ENCODE measurements at places on chromosomes 5 and 9. TPM values are rescaled to one million over a fixed set of nuclear protein-coding genes. Genes with fewer than 3 reads are reported as not detected.
A peak's percentile ranks its signal among the peaks of the same experiment; 100 is the strongest.

PCDHGB4 gene
- 16.6 TPM for total RNA-seq

MSMP gene
- not detected for total RNA-seq

GPR151 gene
- not detected for total RNA-seq

PCA3 gene
- not detected for total RNA-seq

HEXB gene
- 57.8 TPM for total RNA-seq

IFNA2 gene
- total RNA-seq = not detected

NEURL1B gene
- total RNA-seq = 11.4 TPM

NELFB gene
- 79.5 TPM for total RNA-seq

CDC25C gene
- 29.9 TPM for total RNA-seq

RECK gene
- total RNA-seq = 8.1 TPM

- no peak for DNase-seq
Observed at GRCh38 chr9:130782886-130783530, 52.0 kb upstream of the ABL1 start.

GRCh38 chr5:95798048-95798447, 24.5 kb downstream of the GLRX start:
- DNase-seq = no peak

DNA sequence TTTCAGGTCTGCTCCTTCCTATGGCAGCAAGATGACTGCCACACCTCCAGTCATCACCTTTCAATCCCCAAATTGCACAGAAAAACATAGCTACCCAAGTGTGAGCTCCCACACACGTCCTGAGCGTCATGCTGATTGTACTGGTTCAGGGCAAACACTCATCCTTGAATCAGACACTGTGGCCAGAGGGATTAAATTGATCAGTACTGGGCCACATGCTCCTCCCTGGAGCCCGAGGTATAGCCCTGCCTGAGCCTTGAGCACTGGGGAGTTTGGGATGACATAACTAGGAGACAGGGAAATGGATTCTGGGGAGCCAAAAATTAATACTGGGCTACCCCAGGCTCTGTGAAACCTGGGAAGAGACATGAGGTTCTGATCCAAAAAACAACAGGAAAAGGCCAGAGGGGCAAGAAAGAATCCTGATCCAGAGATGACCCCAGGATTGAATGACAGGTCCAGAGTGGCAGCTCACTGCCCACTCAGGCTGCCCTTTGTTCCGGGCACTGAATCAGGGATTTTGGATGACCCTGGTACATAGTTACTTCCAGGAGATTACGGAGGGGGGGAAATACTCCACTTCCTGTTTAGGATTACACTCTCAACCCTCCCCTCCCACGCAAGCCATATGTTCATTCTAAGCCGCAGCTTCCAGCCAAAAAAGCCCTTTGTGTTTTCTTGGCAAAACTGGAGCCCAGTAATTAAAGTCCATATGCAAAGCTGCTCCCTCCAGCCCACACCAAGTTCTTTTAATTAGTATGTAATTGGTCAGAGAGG, 141.6 kb upstream of the SPRY4 start:
- no peak for DNase-seq

- DNase-seq = no peak
Observed at GRCh38 chr5:81027481-81028058, 67.4 kb downstream of the RASGRF2 start.

- no peak for DNase-seq
Observed at GRCh38 chr5:108324886-108325285, 57.0 kb downstream of the FBXL17 start.

DNA sequence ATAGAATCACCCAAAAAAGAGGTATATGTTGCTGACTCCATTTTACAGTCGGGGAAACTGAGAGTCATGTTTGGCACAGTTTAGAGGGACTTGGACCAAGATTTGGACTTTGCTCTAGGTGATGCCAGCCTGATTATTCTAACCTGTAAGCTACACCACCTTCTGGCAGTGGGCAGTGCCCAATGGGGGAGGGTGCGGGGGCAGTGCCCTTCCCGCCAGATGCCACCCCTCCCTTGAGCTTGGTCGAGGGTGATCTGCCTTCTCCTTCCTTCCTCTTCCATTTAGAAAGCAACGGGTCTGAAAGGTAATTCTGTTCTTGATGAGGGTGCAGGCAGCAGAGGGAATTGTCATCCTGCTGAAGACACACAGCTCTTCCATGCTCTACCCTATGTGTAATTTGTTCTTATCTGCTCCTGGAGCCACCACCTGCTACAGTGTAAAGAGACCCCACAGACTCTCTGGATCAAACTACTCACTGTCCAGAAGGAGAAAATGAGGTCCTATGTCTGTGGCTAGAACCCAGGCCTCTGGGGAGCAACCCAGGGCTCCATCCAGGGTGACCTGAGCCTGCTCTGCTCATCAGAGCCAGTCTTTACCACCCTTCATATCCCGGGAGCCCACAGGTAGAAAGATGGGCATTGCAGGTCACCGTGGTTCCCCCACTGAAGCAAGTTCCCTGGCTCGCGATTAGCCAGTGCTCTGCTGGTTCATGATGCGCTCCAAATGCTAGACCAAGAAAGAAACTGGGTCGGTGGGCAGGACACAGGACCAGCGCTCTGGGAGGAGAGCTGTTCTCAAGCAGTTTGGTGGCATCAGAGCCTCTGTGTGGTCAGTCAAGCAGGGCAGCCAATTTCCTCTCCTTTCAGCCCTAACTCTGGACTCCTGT, 156.2 kb downstream of the RGS3 start:
- no peak for DNase-seq

GRCh38 chr5:310941-311434, 10.5 kb upstream of the AHRR start:
- DNase-seq = no peak

DNA sequence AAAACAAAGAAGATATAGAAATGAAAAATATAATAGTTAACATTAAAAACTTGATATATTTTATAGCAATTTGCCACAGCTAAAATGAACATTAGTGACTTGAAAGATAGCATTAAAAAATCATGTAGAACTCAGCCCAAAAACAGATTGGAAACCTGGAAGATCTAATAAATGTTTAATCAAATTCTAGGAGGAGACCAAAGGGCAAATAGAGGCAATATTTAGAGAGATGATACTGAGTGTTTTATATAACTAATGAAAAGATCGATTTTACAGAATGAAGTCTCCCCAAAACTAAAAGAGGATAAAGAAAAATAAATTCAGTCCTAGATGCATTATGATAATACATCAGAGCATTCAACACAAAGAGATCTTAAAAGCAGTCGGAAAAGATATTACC, 127.0 kb downstream of the CWC27 start:
- DNase-seq = no peak

DNA sequence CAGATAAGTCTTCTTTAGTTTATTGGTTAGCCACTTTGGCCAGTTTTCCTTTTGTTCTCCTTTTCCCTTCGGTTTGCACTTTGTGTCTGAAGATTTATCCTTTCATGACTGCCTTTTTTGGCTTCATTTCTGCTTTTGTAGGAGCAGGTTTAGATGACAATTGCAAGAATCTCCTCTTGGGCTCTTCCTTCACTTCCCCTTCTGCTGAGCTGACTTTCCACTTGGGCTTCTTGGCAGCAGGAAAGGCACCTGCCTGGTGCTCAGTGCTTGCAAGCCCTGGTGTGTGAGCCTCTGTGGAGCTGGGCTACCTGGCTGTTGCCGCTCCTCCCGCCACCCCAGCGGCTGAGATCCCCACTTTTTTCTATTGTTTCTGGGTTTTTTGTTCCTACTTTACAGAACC, 7.3 kb downstream of the CCDC112 start:
- DNase-seq = peak; percentile 13

DNA sequence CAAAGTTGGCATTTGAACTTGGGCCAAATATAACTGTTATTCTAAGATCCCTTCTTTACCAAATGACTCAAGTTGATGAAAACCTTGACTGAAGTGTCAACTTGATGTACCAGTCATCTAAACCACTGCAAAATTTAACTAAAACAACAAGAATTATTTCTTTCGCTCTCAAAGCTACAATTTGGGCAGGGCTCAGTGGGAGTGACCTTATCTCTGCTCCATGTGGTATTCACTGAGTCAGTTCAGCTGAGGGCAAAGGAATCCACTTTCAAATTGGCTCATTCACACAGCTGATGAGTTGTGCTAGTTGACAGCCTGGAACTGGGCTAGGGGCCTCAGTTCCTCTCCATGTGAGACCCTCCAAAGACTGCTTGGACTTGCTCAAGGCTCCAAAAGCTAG, 166.3 kb downstream of the RORB start:
- no peak for DNase-seq

DNA sequence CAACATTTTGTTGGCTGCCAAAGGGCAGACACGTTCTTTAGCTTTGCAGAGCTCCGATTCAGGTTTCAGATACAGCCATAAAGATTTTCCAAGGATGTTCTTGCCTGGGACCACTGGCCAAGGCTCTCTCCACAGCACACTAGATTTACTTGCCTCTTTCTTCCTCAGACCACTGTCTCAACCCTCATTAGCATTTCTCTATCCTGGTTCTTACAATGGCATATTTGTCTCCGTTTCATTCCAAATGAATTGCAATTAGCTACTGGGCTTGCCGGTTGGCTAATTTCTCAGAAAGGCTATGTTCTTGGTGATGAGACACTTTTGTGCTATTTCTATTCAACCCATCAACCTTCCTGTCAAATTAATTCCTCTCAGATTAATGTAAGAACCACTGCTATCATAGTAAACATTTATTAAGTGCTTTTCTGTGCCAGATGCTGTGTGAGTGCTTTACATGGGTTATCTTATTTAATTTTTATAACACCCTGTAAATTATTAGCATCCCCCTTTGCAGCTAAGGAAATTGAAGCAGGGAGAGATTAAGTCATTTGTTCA, 118.4 kb upstream of the NR3C1 start:
- no peak for DNase-seq
